ENCODE measurements at places on chromosomes 11 and 22. TPM values are rescaled to one million over a fixed set of nuclear protein-coding genes. Genes with fewer than 3 reads are reported as not detected.

Gene POLD3
- 7.0 TPM for total RNA-seq

Gene RCOR2
- total RNA-seq = 2.1 TPM

Gene OR52R1
- total RNA-seq = not detected

Gene CDC42EP2
- 4.9 TPM for total RNA-seq

Gene F2
- total RNA-seq = 0.16 TPM

Gene PHETA2
- total RNA-seq = 1.9 TPM

Gene DTX4
- total RNA-seq = 1.9 TPM

Gene OR8A1
- total RNA-seq = not detected

Measured in psoas muscle (tissue), 8 donors.